GM04504 (cell line): ENCODE measurements at places on chromosomes 1 and 21.

- no peak for DNase-seq
Observed at GRCh38 chr1:34002810-34003209, 138.9 kb downstream of the HMGB4 start.

DNA sequence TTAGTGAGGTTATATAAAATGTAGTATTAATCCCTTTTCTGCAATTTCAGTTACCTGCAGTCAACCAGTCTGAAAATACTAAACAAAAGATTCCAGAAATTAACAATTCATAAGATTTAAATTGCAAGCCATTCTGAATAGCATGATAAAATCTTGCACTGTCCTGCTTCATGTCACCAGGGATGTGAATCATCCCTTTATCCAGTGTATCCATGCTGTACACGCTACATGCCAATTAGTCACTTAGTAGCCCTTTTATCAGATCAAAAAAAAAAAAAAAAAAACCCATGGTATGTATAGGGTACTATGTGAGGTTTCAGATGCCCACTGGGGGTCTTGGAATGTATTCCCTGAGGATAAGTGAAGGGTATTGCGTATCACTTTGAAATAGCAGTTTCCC, 191.3 kb upstream of the HP1BP3 start:
- no peak for DNase-seq

GRCh38 chr21:25836396-25836795, 101.6 kb downstream of the GABPA start:
- no peak for DNase-seq

GRCh38 chr1:161763522-161764098, 2.5 kb upstream of the ATF6 start:
- no peak for DNase-seq

- peak; percentile 14 for DNase-seq
Observed at GRCh38 chr1:182337736-182338571, 53.6 kb downstream of the GLUL start.

- no peak for DNase-seq
Observed at GRCh38 chr1:159826441-159827101, at the start of gene SLAMF8. SLAMF8 (plus strand) TSS chr1:159826873; CDS start chr1:159826899, 26 bp downstream.

DNA sequence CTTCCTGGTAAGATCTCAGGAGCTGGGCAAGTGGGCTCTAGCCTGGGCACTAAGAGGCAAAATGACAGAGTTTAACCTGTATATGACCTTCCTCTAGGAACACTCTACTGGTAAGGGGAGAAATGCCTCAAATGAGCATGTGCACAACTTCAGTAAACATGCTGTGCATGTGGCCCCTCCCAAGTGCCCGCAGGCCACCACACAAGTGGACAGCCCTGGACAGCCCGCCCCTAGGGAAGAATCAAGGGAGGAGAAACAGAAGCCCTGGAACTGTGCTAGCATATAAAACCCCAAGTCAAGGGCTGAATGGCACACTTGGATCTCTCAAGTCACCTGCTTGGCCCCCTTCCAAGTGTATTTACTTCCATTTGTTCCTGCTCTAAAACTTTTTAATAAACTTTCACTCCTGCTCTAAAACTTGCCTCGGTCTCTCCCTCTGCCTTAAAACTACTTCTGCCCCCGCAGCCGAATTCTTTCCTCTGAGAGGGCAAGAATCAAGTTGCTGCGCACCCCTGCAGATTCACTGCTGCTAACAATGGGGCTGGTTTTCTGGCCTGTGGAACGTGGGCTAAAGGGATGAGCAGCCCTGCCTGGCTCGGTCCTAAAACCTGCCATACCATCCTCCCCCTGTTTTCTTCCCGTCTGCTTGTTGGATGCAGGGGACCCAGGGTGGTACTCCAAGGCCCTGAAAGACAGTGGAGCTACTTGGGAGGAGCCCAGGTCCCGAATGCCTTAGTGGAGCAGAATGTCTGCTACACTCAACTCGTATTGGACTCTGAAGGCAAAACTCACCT, 93.5 kb downstream of the IER5 start:
- DNase-seq = no peak

- no peak for DNase-seq
Observed at GRCh38 chr1:96095849-96096612, 625.6 kb upstream of the PTBP2 start.

GRCh38 chr21:29189353-29189752, 58.9 kb downstream of the MAP3K7CL start:
- no peak for DNase-seq

DNA sequence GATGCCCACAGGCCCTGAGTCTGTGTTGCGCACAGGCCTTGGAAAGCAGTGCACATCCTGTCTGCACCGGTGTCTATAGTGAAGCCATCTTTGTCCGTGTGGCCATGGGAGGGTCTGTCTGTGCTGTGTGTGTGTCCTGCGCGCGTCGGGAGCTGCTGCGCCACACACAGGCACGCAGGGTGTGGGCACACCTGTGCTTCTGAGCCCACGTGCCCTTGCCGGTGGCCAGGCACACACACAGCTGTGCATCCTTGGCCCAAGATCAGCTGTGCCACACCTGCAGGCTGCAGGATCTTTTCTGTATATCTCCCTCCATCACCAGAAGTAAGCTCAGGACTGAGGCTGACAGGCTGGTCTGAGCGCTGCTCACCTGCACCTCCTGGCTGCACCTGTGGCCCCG, 3.2 kb upstream of the SAMD11 start:
- DNase-seq = no peak

- DNase-seq = no peak
Observed at GRCh38 chr1:193569096-193569982, 382.9 kb upstream of the B3GALT2 start.

GRCh38 chr1:4027492-4028138, 127.5 kb upstream of the C1orf174 start:
- DNase-seq = no peak

DNA sequence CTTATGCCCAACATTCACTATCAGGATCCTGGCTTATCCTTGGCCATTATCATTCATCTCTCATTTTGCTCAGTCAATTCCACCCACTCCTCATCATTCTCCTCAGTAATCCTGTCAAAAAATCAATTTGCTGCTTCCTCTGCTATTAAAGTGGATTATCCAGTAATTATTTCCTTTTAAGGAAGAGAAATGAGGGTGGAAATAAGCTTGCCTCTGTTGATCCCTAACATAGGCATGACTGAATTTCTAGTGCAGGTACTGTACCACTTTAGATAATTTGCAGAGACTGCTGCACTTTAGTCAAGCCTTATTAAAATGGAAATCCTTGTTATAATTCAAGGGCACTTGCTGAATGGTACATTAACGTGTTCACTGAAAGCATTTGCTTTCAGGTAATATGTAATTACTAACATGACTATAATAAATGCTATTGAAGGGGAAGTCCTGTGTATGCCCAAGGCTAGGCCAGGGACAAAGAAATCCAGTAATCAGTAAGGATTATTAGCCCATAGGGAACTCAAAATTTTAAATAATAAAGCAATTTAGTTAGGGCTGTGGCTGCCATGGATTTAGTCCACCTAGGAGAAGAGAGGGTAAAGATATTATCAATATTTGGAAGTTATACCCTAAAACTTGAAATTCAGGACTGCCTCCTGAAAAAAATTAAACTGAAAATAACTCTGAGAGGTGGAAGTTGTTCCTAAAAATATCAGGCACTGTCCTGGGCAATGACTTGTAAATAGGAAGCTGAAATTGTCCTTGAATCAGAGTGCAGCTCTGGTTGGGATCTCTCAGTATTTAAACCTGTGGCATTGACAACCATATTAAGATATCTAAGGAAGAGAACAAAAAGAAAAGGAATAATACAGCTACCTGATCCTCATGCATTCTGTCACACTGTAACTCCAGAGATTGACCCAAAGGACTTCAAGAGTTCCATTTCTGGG, 43.4 kb downstream of the RGS2 start:
- DNase-seq = no peak

- DNase-seq = no peak
Observed at GRCh38 chr1:108591466-108591865, 31.6 kb downstream of the EEIG2 start.

DNA sequence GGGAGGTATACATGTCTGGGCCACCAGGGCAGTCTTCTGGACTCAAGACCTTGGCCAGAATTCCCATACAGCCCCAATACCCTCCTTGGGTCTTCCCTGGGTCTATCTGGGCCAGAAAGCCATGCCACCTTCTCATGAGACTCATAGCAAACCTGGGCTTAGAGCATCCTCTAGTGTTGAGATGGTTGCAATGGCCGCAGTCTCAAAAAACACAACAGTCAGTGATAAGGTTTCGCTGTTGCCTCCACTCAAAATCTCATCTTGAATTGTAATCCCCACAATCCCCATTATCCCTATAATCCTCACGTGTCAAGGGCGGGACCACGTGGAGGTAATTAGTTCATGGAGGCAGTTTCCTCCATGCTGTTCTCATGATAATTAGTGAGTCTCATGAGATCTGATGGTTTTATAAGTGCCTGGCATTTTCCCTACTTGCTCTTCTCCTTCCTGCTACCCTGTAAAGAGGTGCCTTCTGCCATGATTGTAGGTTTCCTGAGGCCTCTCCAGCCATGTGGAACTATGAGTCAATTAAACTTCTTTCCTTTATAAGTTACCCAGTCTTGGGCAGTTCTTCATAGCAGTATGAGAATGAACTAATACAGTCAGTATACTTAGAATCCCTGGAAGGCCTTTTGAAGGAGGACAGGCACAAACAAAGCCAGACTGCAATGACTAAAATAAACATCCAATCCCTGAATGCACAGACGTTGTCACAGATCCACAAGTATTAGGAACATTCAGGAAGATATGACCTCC, 77.0 kb downstream of the CTH start:
- no peak for DNase-seq

GRCh38 chr1:155012776-155013602, 10.4 kb downstream of the ZBTB7B start:
- no peak for DNase-seq

- no peak for DNase-seq
Observed at GRCh38 chr1:248805876-248806275, 19.8 kb downstream of the SH3BP5L start.

GRCh38 chr1:45026446-45026845, 14.4 kb downstream of the UROD start:
- no peak for DNase-seq

DNA sequence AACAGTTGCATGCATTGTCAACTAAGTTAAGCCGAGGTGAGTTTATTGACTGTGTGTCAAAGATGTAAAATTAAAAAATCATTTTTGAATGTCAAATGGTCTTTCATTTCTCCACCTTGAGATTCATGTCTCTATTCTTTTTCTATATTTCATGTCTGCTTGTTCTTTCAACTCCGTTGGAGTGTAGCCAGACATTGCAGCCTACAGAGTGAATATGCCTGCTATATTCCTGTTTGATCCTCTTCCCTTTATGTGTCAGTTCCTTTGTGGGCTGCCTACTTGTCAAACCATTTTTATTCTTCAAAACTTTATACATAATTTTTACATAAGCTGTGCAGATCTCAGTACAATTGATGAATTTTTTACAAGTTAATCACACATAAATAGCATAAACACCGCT, 1325.8 kb upstream of the PRMT6 start:
- no peak for DNase-seq

- no peak for DNase-seq
Observed at GRCh38 chr21:39461419-39461818, 9.6 kb downstream of the SH3BGR start.

DNA sequence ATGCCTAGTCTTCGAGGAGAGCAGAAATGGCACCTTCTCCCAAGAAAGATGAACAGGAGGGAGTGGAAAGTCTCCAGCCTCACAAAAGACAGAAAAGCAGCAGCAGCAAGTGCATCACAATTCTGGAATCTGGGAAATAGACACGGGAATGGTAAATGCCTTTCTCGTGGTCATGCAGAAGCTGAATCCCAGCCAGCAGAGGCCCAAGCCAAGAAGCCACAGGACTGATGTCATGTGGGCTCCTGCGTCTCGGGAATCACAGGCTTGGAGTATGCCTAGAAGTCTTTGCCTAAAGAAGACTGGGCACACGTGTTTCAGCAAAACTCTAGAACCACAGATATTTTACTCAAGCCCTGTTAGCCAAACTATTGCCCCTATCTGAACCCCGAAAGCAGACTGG, 260.3 kb upstream of the PLD5 start:
- DNase-seq = no peak

DNA sequence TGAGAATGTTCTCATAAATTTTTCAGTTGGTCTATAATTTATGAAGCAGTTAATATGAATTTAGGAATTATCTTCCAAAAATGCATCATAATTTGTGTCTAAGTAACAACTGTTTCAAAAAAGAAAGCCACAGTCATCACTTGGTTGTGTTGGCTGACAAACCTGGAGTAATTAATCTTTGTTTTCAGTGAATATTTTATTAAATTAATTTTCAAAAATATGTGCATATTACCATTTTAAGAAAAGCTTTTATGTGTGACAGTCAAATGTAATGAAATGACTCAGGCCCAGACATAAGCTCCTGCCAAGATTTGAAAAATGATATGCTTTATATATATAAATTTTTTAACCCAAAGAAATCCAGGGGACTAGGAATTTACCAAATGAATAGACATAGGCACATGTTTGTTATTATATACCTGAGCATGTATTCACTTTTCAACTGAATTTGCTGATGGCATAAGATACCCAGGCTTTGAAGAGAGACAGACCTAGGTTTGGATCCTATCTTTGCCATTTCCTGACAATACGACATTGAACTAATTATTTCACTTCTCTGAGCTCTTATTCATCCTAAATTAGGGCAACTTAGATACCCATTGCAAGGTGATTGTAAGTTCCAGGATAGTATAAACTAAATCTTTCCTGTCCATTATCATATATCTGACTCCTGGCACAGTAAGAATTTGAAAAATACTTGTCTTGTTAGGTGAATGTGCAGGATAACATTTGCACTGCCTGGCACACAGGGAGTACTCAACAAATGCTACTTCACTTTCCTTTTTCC, 729.5 kb upstream of the ADGRL2 start:
- DNase-seq = no peak

- no peak for DNase-seq
Observed at GRCh38 chr21:45497846-45498645, 44.2 kb downstream of the SLC19A1 start.

- no peak for DNase-seq
Observed at GRCh38 chr1:237670302-237670701, 220.4 kb downstream of the ZP4 start.

DNA sequence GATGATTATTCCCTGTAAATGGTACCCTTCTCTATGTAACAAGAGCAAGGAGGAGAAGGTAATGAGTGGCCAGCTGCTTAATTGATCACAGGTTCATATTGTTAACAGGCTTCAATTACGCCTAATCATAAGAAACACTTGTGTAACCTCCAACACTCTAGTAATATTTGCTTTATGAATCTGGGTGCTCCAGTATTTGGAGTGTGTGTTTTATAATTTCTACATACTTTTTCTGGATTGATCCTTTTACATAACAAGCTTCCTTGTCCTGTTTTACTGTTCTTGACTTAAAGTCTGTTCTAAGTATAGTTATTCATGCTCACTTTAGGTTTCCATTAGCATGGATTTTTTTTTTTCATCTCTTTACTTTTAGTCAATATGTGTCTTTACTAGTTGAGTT, 984.2 kb downstream of the AMY1C start:
- DNase-seq = no peak

- no peak for DNase-seq
Observed at GRCh38 chr1:41954533-41954944, 35.8 kb upstream of the HIVEP3 start.

DNA sequence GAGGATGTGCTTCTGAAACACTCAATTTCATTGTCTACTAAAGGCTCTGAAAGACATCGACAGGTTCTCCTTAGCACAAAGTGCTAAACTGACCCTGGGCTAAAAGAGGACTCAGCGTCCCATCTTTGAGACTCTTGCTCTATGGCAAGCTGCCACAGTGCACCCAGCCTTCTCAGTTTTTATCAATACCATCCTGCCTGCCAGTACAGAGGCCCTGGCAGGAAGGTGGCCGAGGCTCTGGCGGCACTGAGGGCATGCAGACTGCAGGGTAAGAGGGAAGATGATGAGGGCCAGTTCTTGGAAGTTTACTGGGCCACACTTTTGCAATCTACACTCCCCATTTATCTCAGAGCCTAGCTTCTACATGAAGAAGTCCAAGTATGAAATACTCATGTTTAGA, 5.3 kb downstream of the OLFML2B start:
- no peak for DNase-seq
